ENCODE measurements at places on chromosomes 5 and 9.

GRCh38 chr5:82884821-82885471 lies 192.2 kb downstream of the TMEM167A start:
- no peak for DNase-seq

DNA sequence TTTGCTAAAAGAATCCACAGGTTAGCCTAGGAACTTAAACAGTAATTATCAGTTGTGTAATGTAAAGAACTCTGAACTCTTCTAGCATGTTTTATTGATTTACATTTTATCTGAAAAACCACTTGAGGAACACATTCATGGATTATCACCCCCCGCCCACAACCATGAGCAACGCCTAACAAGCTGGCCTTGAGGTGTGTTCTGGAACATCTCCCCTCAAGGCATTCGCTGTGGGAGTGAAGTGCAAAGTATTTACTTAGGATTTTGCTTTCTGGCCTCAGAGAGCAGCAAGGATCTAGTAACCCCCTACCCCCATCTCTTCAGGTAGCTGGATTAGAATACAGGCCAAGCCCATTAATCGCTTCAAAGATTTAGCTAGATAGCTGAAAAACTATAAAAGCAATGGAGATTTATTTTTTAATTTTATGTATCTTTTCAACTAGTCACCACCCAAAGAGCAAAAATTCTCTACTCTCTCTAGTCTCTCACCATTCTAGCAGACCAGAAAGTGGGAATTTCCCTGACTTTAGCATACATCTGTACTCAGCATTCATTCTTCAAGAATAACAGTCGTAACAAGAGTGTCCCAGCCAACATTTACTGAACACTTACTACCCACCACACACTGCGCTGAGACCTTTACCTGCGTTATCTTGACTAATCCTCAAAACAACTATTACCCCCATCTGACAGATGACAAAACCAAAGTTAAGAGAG lies 37.2 kb downstream of the DDX31 start:
- DNase-seq = no peak

DNA sequence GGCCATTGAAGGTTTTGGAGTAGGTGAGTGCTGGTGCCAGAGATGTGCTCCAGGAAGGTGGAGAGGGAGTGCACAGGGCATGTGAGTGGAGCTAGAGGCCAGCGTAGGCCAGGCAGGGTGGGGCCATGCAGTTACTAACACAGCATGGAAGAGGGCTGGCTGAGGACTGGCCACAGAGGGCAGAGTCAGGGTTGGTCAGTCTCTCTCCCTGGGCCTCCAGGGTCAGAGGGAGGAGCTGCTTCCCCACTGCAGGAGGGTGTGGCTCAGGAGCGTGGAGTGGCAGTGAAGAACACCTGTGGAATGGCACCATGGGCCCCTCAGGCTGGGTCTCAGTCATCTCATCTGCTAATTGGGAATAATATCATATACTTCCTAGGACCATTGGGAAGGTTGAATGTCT lies 167.7 kb downstream of the MACROH2A1 start:
- DNase-seq = no peak

DNA sequence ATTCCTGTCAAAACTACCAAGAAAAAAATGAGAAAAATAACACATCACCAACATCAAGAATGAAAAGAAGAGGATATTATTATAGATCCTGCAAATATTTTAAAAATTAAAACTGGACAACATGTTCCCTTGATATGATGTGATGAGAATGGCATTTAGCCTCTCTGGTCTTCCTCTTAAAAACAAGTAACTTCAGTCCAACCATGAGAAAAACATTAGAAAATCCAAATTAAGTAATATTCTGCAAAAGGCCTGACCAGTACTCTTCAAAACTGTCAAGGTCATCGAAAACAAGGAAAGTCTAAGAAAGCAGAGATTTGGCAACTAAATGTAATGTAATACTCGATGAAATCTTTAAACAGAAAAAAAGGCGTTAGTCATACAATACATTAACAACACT lies 167.1 kb upstream of the SNX2 start:
- no peak for DNase-seq

- DNase-seq = no peak
Measured at GRCh38 chr5:143471041-143471509, 67.6 kb upstream of the NR3C1 start.

DNA sequence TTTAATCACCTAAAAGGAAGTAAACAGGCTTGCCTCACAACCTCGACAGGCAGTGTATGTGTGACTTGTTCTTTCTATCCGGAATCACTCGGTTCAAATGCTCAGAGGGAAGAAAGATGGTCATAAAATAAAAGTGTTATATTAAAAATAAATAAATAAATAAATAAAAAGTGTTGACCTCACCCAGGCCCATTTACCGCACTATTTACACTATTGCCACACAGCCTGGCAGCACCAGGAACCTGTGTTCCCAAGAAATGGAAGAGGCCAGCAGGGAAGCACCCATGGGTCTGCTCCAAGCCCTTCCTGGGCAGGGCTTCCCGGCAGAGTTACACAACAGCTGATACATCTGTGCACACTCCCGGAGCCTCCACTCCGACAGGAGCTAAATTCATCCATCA lies 127.9 kb downstream of the EFNA5 start:
- no peak for DNase-seq

DNA sequence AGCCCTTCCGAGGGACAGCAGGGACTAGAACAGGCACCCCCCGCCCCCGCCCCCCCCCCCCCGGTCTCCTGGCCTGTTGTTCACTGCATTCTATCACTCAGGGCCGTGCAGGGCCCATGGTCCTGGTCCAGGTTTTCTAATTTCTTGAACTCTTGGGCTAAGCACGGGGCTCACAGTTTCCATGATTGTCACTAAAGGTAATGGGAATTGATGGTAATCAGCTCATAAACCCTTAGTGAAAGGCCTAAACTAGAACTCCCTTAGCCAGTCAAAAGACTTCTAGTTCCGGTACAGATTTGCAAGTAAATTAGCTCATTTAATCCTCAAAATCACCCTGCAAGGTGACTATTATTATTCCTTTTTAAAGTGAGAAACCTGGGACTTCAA lies 14.7 kb upstream of the PWWP2A start:
- DNase-seq = no peak

DNA sequence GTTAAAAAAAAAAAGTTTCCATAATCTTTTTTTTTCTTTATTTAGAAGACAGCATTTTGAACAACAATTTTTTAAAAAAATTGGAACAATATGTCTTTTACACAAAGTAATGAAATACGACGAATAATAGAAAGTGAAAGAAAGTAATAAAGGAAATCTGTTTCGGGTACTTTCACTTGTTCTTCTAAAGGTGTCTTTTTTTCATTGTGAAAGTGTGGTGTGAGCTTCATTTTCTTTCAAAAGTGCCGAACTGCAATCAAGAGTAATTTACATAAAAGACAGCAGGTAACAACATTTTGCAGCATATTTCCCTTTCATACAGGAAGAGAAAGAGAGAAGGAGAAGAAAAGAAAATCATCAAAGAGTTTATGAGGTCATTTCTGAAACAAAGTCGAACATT lies 159.7 kb upstream of the CDH12 start:
- DNase-seq = no peak

DNA sequence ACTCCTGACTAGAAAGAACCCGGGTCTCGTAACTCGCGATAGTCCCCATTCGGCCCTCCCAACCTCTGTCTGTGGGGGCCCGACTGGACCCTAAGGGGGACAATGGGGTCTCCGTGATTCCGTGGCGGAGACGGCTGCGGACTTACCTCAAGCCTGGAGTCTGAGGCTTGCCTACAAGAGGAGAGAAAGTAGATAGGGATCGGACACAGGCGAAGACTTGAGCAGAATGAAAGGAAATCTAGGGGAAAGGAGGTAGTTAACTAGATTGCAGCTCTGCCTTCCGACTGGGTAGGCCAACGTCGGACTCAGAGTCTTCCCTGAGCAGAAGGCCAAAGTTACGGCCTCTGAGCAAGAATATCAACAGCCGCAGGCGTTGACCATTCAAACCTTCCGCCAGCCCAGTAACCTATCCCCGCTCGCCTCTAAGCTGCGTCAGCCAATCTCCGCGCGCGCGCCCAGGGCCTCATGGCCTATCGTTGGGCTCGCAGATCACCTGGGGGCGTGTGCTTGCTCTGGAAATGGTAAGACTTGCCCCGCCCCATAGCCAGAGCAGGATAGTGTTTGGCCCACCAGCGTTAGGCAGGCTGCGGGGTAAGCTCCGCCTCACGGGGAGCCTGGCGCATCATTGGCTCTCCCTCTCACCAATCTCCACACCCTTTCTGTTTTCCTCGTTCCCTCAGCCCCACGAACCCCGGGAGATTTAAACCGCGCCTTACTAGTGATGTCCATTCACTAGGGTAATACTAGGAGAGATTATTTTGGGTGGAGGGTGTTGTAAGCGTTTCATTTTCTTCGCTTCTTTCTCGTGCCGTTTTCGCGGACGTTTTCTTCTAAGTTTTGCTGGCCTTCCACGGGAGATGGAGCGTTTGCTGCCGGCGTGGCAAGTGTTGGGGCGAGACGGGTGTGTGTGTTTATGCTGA lies at the start of gene CDC25C:
Gene CDC25C, minus strand, starts transcription at position 356 of the 920 bp plus-strand sequence. CDS start 624 bp downstream, outside the sequence.
- peak; percentile 96 for DNase-seq

- no peak for DNase-seq
Measured at GRCh38 chr5:142320430-142320738, 4.4 kb downstream of the SPRY4 start.
